ENCODE measurements at places on chromosomes 11 and 22.

DNA sequence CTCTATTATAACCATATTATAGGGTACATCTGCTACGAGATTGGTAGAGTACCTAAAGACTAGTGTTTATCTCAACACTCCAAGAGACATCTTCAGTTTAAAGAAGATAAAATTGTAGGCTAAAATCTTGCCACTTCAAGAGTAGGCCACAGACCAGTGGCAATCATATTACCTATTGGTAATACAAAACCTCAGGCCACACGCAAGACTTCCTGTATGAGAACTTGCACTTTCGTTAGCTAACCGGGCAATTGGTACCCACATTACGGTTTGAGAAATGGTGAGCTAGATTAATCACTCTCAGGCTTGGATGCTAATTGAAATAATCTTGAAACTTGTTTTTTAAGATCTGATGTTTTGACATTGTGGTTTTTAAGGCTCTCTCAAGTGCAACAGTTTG lies 772.7 kb downstream of the LRRC4C start:
- DNase-seq = no peak

DNA sequence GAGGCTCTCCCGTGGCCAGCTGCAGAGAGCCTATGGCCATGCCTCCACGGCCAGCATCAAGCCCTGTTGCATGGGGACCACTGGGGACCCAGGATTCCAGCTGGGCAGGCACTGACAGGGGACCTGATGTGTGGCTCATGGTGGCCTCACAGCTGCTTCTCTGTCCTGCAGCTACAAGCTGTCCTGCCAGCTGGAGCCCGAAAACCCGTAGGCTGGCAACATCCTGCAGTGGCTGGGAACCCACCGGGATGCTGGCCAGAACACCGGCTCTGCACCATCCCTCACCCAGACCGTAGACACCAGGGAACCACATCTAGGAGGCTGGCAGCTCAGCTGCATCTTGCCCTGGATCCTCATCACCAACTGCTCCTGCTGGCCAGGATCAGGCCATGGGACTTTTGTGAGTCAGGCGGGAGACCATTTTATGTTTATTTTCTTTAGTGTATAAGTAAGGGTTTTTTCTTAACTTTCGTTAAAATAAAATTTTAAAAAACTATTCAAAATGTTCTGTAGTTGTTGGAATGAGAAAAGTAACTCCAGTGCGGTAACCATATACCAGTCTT lies 7.9 kb downstream of the RGL4 start:
- DNase-seq = no peak

- no peak for DNase-seq
Observed at GRCh38 chr11:24521601-24522000, 24.7 kb downstream of the LUZP2 start.

DNA sequence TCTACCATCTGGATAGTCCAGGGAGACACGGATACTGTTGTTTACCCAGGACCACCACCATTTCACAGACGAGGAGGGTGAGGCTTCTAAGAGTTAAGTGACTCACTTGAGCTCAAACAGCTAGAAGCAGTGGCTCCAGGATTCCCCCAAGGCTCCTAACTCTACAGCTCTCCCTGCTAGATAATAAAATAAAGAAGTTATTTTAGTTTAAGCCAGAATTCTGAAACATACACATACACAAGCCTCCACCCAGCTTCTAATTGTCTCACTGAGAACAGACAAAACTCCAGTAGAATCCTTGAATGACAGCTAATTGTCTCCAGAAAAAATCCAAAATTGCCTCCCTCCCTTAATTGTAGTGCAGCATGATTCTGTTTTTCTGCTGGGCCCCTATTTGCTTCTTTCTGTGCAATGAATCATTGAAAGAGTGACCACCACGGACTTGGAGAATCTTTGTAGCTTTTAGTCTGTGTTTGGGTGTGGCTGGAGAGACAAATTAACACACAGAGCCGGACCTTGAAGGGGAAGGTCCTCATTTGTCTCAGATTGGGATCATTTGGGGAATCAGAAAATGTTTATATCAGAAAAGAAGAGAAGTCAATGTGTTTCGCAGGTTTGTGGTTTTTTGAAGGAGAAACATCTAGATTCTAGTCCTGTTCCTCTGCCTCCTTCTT lies 64.9 kb downstream of the COMMD9 start:
- peak; percentile 10 for DNase-seq

GRCh38 chr11:112160091-112160848 lies 3.6 kb downstream of the IL18 start:
- no peak for DNase-seq

DNA sequence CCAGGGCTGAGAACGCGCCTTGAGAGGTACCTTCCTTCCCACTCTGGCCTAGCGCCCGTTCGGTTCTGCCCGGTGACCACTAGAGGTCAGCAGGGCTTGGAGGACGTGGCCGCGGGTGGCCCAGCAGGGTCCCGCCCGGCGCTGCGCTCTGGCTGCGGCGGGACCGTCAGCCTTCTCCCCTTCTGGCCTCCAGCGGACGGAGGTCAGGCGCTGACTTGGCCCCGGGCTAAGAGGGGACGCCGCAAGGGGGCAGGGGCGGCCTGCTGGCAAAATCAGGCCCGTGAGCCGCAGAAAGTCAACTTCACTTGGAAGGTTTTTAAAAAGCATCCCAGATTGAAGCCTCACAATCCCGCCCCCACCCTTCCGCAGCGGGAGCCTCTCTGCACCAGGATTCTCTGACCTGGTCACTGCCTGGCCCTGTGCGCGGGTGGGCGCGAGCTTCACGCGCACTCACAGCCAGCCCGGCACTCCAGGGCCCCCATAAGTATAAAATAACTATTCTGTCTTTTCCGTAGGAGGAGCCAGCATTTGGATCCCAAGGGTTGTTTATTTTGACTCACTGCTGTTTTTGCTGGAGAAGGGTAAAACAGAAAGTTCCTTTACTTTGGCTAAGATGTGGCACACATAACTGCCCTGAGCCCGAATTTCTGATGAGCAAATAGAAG lies 23.2 kb upstream of the ZBTB16 start:
- DNase-seq = peak; percentile 83

DNA sequence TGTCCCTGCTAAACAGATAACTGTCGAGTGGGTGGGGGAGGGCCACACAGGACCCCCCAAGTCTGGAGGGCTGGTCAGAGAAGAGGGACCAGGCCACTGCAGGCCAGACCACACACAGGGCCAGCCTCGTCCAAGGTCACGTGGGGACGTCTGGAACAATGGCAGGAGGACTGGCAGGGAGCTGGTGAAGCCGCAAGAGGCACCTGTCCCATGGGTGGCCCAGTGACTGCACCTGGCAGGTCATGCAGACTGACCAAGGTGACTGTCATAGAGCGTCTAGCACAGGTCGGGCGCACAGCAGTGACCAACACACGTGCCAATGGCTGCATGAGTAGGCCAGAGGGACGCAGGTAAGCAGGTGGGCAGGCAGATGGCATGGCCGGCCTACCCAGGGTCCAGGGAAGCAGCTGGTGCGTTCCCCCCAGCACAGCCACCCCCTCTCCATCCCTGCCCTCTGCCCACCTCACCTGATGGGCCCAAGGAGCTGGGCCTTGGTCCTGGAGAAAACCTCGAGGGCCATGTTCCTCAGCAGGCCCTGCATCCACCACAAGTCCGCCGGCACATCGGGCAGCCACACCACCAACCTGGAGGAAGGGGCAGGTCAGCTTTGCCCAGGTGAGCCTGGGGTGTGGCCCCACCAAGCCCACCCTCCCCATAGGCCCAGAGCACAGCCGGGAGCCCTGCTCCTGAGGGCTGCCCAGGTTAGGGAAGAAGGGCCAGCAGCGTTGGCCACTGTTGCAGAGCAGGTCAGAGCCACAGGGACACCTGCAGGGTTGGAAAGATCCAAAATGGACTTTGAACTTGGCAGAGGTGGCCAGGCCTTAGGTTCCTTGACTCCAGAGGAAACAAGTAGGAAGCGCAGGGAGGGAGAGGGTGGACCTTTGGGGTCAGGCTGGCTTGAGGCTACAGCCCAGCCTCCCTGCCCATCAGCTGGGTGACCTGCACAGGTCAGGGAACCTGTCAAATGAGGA lies 10.4 kb downstream of the PNPLA5 start:
- no peak for DNase-seq

DNA sequence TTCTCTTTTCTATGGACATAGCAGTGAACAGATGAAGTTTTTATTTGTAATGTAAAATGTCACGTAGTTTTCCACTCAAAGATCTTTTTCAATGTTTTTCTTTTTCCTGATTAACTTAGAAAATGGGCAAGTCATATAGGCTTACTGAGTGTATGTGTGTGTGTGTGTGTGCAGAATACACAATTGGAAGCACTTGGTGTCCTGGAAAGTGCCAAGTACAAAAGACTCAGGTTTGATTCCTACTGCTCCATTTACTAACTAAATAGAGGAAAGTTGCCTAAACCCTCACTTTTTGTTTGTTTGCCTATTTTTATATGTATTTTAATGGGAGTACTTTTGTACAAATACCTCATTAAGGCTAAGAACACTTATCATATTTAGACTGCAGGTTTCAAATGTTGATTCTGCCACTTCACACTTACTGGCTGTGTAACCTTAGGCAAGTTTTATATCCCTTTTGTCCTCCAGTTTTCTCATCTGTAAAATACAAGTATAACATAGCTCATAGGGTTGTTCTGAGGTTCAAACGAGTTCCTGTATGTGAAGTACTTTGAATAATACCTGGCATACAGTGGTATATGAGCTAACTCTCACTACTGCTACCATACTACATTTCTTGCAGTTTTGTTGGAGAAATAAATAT lies 90.1 kb downstream of the TYR start:
- DNase-seq = peak; percentile 65

GRCh38 chr11:120316880-120317688 lies 8.0 kb upstream of the TLCD5 start:
- DNase-seq = peak; percentile 10

DNA sequence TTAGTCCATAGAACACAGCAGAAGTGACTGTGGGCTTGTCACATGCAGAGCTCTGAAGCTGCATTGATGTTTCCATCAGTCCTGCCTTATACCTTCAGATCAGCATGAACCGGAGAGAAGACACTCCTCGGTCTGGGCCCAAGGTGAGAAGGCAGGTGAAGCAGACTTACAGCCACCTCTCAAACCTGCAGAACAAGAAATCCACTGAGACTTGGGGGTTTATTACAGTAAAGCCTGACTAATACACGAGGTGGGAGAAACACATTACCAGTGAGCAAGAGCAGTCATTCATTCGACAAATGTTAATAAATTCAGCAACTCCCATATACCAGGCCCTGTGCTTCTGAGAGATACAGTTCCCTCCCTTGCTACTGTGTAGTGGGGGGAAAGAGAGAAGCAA lies 279.0 kb downstream of the DDX10 start:
- no peak for DNase-seq

DNA sequence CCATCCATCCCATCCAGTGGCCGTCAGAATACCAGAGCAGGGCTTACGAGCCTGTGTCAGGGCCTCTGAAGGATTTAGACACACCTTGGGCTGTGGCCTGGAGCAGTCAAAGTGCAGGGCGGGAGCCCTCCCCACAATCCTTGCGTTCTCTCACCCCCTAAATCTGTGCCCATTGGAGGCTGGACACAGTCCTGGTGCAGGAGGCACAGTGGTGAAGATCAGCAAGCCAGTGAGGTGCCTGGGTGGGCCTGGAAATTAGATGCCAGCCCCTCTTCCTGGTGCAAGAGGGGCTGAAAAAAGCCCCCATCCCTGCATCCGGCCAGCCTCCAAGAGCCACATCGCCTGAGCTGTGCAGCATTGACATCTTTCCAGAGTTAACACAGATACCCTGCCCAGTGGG lies 1045.8 kb downstream of the TBC1D22A start:
- no peak for DNase-seq

DNA sequence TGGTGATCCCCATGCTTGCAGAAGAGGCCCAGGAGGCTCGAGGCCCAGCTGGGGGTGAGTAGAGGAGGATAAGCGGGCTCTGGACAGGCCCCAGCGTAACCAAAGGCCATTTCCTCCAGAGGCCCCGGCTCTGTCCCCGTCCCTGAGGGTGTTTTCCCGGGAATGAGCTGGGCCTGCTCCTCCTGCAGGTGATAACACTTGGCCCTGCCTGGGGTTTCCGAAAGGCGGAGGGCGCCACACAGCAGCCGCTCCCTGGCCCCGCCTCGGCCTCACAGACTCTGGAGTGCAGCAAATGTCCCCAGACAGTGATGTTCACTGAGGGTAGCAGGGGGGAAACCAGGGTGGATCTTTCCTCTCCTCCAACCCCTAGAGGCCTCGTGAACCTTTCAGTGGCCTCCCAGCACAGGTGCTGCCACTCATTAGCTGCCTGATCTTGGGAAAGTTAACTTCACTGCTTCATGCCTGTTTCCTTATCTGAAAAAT lies 10.5 kb upstream of the MGAT3 start:
- no peak for DNase-seq

DNA sequence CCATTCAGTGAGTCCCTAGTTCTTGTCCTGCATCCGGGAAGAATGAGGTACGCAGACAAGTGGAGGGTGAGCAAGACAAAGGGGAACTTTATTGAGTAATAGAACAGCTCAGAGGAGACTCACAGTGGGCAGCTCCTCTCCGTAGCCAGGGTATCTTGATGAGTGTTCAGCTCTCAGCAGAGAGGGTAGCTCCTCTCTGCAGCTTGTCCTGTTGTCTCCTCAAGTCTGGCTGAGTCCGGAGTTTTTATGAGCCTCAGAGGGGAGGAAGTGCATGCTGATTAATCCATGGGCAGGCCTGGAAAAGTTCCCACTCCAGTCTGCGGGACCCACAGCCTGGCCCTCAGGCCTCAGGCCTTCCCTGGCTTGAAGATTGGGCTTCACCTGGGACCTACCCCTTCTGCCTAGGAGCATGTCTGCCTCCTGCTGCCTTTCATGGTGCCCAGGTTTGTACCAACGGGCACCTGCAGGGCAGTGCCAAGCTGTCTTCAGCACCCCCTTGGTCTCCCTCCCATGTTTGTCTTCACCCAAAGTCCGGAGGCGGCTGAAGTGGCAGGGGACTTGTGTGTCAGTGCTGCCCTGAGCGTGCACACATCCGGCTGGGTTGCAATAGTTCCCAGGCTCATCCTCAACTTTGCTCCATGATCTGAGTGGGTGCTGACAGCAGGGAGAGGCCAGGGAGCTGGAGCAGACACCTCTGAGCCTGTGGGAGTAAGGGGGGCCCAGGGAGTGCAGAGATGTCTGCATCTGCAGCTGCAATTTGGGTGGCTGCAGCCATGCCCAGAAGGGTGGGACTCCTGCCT lies 134.2 kb downstream of the LDLRAD3 start:
- no peak for DNase-seq

DNA sequence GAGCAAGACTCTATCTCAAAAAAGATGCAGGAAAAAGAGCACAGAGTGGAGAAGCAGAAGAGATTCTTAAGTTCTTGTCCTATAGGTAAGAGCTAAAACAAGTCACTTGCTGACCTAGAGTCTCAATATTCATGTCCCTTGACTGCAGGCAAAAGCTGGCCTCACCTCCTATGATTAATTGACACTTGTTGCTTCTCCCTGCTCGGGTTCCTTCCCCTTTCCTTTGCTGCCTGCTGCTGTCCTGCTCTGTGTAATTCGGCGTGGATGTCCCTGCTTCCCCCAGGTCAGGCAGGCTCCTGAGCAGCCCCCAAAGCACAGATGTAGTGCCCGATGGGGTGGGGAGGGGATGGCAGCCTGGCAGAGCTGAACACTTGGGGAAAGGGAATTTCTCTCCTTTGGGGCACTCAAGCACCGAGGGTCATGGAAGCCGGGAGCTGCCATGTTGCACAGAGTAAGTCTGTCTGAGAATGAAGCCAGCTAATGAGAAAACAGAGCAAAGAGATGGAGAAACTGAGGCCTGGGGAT lies 60.8 kb upstream of the NUP50 start:
- DNase-seq = no peak

- DNase-seq = no peak
Observed at GRCh38 chr11:986270-986951, 50.1 kb downstream of the MUC6 start.

- DNase-seq = peak; percentile 81
Observed at GRCh38 chr11:17277024-17277584, 565 bp downstream of the NUCB2 start.

- no peak for DNase-seq
Observed at GRCh38 chr11:132610216-132610615, 922.1 kb downstream of the OPCML start.

- DNase-seq = peak; percentile 82
Observed at GRCh38 chr22:28146401-28147314, 227.6 kb upstream of the PITPNB start.
